Left colon (tissue), 2 donors: ENCODE measurements at places on chromosomes 7 and 10. TPM values are rescaled to one million over a fixed set of nuclear protein-coding genes. Genes with fewer than 3 reads are reported as not detected.

DNA sequence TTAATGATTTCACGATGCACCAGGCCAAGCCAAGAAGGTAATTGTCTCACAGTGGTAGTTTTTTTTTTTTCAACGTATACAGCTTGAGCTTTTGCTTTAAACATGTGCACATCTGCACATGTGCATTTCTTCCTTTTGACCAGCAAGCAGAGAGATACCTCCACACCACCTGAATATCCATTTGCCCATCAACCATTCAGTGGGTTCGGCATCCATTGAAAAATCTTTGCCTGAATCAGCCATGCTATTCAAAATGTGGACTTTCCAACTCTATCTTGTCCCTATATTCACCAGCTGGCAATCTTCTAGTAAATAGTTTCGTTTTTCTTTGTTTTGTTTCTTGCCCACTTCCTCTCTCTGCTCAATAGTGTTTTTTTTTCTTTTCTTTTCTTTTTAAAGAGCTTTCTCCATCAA lies 7.7 kb upstream of the TRA2A start:
- DNase-seq: no peak

DNA sequence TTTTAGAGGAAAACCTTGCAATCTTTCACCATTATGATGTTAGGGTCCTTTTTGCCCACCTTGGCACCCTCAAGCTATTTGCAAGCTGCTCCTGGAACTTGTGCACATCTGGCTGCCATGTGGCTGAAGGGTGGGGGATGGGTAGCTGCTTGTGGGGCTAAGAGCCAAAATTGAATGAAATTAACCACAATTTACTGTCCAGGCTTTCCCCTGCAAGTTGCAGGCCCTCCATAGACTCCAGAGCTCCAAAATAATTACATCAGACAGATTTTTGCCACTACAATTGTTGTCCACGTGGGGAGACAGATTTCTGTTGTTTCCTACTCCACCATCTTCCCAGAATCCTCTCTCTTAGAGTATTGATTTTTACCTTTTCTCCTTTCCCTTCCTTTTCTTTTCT lies 19.1 kb downstream of the PI4K2A start:
- no peak for DNase-seq

- DNase-seq: no peak
Observed at GRCh38 chr7:127667017-127667670, 15.2 kb downstream of the SND1 start.

GRCh38 chr7:94561841-94562514 lies 52.4 kb downstream of the CASD1 start:
- no peak for DNase-seq

DNA sequence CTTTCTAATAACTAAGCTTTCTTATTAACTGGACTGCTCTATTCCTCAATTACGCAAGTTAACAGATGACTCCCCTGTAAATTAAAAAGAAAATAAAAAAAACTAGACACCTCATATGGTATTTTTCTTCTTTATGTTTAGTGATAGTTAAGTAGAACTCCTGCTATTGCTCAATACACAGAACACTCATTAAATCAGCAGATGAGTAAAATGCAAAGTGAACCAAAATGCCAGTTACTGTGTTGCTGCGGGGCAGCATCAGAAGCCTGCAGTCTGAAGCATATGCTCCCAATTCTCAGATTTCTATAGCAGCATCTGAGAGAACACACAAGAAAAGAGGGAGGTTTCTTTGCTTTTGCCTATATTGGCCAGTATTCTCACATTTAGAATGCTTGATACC lies 28.4 kb downstream of the CDK6 start:
- no peak for DNase-seq

DNA sequence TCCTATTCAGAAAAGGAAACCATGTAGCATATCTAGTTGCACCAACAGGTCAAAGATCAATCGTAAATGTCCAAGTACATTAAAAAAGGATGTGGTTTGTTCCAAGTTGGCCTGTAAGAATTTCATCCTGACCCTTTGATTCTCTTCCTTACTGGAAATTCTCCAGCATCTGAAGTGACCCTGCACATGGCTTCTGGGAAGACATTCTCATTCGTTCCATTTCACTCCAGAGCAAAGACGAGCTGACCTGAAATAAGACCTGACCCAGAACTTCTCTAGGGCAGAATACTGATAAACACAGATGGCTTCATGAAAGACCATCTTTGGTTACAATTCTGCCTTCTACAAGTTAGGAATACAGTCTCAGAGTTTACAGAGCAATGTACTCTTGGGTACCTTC lies 39.8 kb downstream of the ASB4 start:
- DNase-seq: no peak

DNA sequence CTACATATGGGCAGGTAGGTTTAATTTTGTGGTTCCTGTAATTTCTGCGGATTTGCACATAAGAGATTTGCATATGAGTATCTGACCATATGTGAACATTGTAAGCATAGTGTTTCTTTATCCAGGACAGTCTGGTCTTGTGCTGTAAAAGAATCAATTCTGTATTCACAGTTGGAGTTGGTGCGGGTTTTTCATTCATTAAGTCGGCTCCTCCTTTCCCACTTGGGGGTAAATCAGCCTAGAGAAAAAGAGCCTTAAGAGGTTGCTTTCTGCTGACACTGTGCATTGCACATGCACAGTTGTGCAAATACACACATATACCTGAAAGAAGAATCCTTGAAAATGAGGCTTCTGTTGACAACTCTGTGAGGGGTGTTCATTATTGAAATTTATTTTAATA lies 6.1 kb upstream of the CYP26C1 start:
- DNase-seq: no peak

DNA sequence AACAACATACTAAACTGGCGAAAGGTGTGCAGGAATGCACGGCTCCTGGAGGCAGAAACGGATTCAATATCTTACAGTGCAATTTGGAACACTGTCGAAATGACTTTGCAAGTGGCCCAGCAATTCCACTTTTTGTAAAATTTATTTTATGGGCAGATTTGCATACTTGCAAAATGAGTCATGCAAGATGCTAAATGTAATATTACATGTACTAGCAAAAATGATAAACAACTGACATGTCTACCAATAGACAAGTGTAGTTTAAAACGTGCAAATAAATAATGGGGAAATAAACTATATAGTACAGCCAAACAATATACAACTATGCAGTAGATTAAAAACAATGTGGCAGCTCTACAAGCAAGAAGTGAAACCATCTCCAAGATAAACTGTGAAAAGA lies 97.7 kb downstream of the ARHGAP12 start:
- DNase-seq: no peak

DNA sequence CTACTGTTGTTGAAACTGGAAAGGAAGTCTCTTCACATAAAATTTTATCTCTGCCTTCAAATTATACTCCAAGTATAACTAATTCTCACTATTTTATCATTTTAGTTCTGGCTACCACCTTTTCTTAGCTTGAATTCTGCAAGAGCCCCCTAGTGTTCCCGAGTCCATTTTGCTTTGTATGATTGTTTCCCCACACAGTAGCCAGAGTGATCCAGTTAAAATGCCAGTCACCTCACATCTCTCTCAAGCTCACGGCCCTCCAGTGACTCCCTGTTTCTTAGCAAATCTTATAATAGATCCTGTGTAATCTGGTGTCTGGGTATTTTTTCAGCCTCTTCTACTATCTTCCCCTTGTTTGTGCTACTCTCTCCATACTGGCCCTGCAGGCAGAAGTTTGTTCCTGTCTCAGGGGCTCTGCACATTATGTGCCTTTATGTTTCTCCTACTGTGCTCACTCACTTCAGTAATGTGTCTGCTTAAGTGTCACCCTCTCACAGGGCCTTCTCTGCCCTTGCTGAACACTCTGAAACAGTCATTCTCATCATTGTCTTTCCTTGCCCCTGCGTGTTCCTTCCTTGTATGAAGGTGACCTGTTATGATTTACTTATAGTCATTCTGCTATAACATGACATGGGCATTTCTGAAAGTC lies 8.9 kb downstream of the WAC start:
- DNase-seq: no peak

GRCh38 chr10:111118758-111119157 lies 41.9 kb downstream of the ADRA2A start:
- no peak for DNase-seq

DNA sequence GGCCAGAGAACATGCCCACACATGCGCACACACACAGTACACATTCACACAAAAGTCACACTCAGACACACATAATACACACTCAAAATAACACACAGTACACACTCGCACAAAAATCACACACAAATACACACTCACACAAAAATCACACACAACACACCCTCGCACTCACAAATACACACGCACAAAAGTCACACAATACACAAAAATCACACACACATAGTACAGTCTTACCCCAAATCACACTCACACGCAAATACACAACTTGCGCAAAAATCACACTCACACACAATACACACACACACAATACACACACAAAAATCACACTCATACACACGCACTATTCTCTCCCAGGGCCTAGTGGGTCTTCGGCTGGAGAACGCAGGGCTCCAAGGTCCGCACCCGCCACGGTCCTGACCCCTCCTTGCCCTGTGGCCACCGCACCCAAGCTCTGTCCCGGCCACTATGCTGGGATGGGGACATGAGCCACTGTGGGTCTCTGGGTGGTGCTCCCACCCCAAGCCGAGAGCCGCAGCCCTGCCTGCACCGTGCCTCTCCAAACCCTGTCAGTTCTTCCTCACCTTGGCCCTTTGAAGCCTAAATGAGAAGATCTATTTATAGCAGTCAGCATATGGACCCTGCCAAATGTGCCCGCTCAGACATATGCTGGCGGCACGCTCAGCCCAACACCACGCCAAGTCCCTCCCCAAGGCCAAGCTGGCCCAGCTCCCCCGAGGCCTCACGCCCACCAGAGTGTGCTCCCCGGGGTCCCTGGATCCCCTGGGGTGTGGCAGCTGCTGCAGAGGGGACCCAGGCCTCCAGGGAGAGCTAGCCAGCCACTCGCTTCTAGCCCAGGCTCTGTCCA lies 55.9 kb downstream of the ELFN1 start:
- DNase-seq: no peak

The VOPP1 gene
- 78.6 TPM for total RNA-seq

The MAGI2 gene
- 1.4 TPM for total RNA-seq

The BAZ1B gene
- total RNA-seq: 37.7 TPM
